ENCODE measurements at places on chromosomes 2 and 18.

DNA sequence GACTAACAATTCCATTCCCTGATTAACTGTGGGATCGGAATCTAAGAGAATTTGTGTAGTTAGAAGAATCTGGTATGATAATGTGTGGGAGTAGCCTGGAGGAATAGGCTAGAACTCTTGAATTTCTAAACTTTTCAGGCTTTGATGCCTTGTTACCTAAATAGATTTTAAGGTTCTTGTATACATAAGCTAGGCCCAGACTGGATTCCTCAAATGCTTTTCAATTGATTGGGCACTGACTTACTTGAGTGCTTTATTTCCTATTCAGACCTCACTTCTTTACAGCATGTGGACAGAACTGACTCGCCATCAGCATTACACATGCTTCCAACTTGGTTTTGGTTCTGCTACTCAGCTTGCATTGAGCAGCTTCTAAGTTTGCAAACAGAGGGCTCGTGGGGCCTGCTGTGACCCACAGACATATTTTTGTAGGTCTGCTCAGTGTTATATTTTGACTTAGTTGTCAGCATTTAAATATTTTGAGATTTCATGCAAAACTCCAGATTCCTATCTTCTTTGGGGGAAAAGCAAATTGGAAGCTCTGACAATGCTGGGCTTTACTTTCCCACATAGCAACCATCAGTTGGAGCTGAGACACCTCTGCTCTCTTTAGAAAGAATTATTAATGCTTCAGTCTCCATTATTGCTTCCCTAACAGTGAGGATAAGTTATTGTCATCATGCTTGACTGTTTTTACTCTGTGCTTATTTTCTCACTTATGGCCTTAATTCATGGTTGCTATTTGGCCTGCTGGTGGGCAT is 5.7 kb downstream of the PARD3B start:
- DNase-seq: no peak

DNA sequence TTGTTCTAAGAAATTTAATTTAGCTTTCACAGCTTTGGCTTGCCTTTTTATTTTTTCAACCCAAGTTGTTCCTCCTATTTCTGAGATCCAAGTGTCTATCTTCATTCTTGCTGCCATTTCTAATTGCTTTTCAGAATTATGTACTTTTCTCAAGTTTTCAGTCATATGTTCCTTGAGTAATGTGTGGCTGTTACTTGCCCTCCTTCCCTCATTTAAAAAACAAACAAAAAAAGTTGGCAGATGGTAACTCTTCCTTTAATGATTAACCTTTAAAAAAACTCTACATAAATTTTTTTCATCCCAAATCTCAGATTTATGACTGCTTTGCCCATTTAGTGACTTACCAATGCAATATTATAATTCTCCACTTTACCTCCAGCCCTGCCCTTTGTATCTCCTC is 131.3 kb downstream of the GALNT3 start:
- no peak for DNase-seq

DNA sequence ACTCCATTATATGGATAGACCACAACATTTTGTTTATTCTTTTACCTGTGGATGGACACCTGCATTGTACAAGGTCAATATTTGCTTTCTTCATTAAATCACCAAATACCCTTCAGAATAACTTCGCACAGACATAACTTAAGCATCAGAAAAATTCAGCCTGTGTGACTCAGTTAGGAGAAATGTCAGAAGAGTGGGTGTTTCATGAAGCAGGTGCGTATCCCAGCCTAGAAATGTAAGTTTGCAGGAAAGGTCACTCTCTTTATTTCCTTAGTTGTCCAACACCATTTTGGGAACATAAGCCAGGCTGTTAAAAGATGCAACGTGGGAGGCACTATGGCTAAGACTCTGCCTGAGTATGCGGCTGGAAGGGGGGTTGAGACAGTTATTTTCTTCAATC is 48.6 kb upstream of the FHL2 start:
- DNase-seq: no peak

DNA sequence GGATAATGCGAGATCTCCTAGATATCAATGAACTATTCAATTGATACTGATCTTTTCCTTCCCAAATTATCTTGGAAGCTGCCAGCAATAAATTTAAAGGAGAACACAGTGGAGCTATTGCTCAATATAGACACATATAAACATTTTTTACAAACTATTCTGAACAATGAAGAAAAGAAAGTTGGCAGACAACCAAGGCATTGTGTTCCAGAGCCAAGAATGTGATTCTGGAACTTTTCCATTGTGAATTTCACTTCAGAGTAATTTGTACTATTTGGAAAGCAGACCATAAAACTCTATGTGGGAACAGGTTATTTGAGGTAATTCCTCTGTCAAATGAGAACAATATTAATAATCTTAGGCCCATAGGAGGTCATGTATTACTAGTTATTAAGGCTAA is 588.2 kb downstream of the IRS1 start:
- DNase-seq: no peak

DNA sequence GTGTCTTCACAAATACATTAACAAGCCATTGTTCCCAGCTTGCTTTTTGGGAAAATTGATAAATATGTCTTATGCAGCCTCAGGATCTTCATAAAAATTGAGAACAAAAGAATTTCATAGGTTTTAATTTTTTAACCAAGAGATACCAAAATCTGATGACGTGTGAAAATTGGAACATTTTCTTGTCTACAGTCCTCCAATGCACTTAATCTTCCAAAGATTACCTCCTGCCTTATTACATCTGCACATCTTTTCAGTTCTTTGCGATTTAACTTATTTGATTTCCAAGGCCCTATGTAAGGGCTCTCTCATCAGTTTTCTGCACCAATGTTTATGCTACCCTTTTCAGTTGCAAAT is 3.1 kb downstream of the MRPL35 start:
- no peak for DNase-seq

DNA sequence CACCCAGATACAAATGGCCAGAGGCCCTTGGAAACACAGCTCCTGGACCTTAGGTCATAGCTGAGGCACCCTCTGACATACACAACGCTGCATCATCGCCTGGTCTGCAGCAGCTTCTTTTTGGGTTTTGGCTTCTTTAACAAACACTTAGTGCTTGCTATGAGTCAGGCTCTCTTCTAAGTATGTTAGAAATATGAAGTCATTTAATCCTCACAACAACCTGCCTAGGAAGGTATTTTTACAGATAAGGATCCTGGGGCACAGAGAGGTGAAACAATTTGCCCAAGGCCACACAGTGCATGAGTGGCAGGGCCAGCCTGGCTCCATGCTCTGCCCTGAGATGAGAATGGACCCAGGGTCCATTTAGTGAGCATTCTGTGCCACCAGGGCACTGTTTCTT is 96.6 kb downstream of the TMEM17 start:
- peak; percentile 14 for DNase-seq

- DNase-seq: peak; percentile 87
Measured at GRCh38 chr2:64972876-64973275, 16.3 kb upstream of the SLC1A4 start.

- DNase-seq: no peak
Measured at GRCh38 chr2:15069149-15069548, 436.6 kb downstream of the LRATD1 start.

DNA sequence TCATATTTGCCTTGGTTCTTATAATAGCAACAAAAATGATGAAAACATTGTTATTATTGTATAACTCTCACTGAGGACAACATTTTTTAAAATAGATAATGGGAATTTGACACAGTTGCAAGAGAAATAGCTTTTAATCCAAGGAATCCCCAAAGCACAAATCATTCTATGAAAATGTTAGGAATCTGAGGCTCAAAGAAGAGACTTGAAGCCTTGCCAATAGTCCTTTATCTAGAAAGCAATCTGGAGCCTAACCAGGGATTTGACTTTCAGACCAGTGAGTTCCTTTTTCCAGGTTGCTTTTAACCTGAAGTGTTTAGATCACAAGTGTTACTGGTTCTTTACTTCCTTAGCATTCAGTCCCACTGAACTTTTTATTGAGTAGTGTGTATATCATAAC is 574.5 kb upstream of the ZEB2 start:
- DNase-seq: no peak

DNA sequence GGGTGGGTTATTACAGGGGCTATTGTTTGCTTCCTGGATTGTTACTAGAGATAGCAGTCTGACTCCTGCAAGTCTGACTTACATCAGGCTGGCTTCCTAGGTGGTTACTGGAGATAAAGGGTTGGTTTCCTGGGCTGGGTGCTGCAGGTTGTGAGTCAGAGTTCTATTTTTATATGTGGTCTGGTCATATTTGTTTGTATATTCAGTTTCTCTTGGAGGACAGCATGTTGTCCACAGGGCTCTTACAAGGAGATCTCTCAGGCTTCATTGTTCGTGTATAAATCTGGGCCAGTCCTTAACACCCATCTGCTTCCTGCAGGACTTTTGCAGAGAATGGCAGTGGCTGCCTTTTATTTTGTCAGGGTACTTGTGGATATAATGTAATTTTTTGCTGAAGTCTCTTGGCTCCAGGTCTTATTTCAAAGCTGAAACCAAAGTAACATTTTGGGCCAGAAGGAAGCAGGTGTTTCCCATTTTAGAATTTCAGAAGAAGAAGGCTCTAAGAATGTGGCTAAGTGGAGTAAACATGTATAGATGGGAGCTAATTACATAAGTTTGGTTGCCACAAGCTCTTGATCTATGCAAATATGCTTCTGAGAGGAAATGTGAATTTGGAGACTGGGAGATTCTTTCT is 65.9 kb upstream of the SLC16A14 start:
- DNase-seq: peak; percentile 66

GRCh38 chr2:222869252-222869560 is 8.4 kb downstream of the ACSL3 start:
- no peak for DNase-seq

- peak; percentile 61 for DNase-seq
Measured at GRCh38 chr2:239946562-239946863, 78.6 kb downstream of the NDUFA10 start.

- DNase-seq: peak; percentile 96
Measured at GRCh38 chr18:59123588-59124369, 15.9 kb upstream of the SEC11C start.

GRCh38 chr2:121595012-121595891 is 54.0 kb downstream of the CLASP1 start:
- DNase-seq: no peak

Data from osteoblast (primary cell).